Skeletal muscle cell (primary cell): ENCODE measurements at places on chromosomes 12 and 14.

GRCh38 chr14:61940666-61941420 is 178.6 kb downstream of the SNAPC1 start:
- no peak for DNase-seq

GRCh38 chr12:113097716-113098440 is 37.7 kb downstream of the RASAL1 start:
- no peak for DNase-seq

DNA sequence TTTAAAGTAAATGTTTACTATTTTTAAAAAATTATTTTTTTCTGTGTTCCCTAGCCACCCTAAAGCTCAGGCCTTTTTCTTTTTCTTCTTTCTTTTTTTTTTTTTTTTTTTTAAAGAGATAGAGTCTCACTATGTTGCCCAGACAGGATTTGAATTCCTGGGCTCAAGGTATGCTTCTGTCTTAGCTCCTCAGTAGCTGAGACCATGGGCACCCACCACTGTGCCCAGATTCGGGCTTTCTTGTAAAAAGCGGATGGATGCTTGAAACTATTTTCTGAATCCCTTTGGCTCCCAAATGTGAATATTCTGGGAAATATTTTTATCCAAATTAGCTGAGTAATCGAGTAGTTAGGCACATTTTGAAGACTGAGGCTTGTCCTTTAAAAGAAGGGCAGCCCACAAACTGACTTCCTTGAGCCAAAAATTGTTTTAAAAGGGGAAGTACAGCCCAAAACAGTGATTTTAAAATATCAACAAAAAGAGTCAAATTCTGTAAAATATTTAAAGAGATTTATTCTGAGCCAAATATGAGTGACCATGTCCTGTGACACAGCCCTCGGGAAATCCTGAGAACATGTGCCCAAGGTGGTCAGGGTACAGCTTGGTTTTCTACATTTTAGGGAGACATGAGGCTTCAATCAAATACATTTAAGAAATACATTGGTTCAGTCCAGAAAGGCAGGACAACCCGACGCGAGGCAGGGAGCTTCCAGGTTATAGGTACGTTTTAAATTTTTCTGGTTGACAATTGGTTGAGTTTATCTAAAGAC is 28.8 kb upstream of the HIGD1C start:
- no peak for DNase-seq

DNA sequence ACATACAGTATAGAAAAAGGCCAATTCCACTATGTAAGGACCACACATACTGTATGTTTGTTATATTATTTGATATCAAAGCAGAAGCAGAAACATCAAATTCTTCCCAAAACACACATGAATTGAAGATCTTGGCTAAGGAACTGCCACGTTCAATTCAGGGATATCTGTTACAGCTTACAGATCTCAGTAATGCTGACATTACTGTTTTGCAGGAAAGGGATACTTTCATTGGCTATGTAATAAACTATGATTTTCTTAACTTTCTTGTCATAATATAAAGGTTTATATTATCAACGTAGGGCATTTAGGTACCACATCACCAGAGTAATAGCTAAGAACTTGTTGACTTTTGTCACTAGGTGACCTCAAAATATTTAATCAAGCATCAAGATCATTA is 148.5 kb downstream of the PAX9 start:
- no peak for DNase-seq

- DNase-seq, result no peak
Observed at GRCh38 chr14:74834692-74835392, 41.1 kb downstream of the PROX2 start.

- DNase-seq, result no peak
Observed at GRCh38 chr14:92665661-92666110, 82.7 kb downstream of the LGMN start.

DNA sequence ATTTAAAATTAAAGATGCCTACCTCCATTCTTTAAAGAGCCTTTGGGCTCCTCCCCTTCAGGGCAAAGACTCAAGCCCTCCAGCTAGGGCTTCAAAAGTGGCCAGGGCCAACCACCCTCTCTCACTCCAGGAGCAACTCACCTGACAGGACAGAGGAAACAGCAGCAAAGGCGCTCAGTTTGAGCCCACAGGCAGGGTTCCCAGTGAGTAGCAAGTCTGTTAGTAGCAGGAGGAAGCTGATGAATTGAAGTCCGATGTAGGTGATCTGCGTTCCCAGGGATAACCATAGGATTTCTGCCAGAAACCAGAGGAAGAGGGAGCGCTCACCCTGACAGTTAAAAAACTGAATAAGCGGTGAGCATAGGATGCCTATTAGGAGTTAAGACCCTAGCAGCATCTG is 15.7 kb downstream of the GSG1 start:
- no peak for DNase-seq
